ENCODE measurements at places on chromosomes 1 and 21. TPM values are rescaled to one million over a fixed set of nuclear protein-coding genes. Genes with fewer than 3 reads are reported as not detected.

Gene MMEL1
- not detected for total RNA-seq

Gene DMRTB1
- not detected for total RNA-seq

Gene CSMD2
- 0.03 TPM for total RNA-seq

Gene LRRC3
- 1.5 TPM for total RNA-seq

Gene MIXL1
- not detected for total RNA-seq

Gene KDF1
- total RNA-seq: not detected

Gene ELF3
- 0.13 TPM for total RNA-seq

Gene UTS2
- not detected for total RNA-seq

Gene HAPLN2
- total RNA-seq: not detected

Gene VHLL
- total RNA-seq: 0.27 TPM

Gene ASCL5
- not detected for total RNA-seq

Gene LYPD8
- total RNA-seq: 2.3 TPM

Gene IL19
- total RNA-seq: not detected

Gene SH3BGR
- total RNA-seq: 4.1 TPM

Gene FCRL4
- not detected for total RNA-seq

Gene CD52
- not detected for total RNA-seq

Gene MX2
- not detected for total RNA-seq

Gene TMEM52
- 0.67 TPM for total RNA-seq

Gene CR1L
- total RNA-seq: not detected

Gene IQCC
- total RNA-seq: 3.1 TPM

Gene FAM43B
- total RNA-seq: not detected

Gene HSPA13
- total RNA-seq: 51.0 TPM

Gene AQP10
- total RNA-seq: not detected

Gene TRIM45
- 16.0 TPM for total RNA-seq

Gene CELA3A
- not detected for total RNA-seq

Gene TNNI3K
- total RNA-seq: 0.64 TPM

Gene PTPRF
- 8.7 TPM for total RNA-seq

Gene AGT
- total RNA-seq: not detected

Gene YTHDF2
- 63.3 TPM for total RNA-seq

Gene ESPN
- 0.96 TPM for total RNA-seq

Gene ZNF648
- total RNA-seq: 1.1 TPM

Gene HTR6
- 0.16 TPM for total RNA-seq

Gene PGLYRP4
- total RNA-seq: not detected

Gene GNG4
- 5.2 TPM for total RNA-seq

Gene OPRD1
- total RNA-seq: not detected

Gene THEMIS2
- 66.1 TPM for total RNA-seq

Gene CNIH3
- total RNA-seq: 6.4 TPM

Gene WNT4
- total RNA-seq: 0.16 TPM

Gene BGLAP
- not detected for total RNA-seq

Gene PLA2G2F
- not detected for total RNA-seq

Gene PATJ
- total RNA-seq: 6.3 TPM

Gene CDC73
- 11.3 TPM for total RNA-seq

Gene PAPPA2
- total RNA-seq: 2.0 TPM

Gene CFHR2
- not detected for total RNA-seq

Gene FOXD3
- 3.7 TPM for total RNA-seq

Gene FAM72D
- 5.8 TPM for total RNA-seq

Gene KCNE1
- total RNA-seq: not detected

Gene CR1
- not detected for total RNA-seq

Gene GSTM2
- total RNA-seq: 2.2 TPM

Gene TMPRSS15
- total RNA-seq: 0.58 TPM
